ENCODE measurements at places on chromosomes 7 and 10.

GRCh38 chr7:881441-882234 lies 5.3 kb downstream of the GET4 start:
- no peak for DNase-seq

DNA sequence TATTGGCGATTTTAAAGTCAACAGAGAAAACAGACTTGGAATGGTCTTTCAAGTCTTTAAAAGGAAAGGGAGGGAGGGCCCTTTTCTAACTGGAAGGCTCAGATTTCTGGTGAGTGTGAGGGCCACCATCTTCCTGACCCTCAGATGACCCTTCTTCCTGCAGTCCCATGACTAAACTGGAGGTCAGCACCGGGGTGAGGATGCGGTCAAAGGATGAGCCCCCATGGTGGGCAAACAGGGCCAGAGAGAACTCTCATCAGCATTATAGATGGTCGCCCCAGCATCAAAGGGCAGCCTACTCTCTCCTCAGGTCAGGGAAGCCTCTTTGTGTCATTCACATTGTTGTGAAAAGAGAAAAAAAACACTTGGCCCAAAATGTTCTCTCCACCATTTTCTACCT lies 219.2 kb downstream of the LRMDA start:
- no peak for DNase-seq

DNA sequence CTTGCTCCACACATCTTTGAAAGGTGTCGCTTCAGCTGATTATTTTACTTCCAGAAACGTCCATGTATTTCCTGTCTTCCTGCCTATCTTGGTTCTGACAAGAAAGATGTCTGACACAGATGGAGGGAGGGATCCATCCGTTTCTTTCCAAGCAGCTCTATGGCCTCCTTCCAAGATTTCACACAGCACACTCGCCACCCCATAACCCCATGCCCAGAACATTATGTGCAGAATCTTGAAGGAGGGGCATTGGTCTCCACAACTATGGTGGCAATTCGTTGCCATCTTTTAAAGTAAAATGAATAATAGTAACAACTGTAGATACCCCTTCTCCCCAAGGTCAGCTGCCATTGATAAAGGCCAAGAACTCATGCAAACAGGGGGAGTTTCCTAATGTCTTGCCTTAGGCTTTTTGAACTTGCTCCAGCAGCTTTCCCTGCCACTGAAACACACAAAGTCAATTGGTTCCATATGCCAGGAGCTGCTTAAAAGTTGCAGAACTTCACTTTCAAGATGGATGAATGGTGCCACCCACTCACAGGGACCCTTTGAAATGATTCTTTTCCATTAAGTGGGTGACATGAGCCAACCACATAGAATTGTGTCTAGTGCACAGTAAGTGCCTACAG lies 60.0 kb downstream of the VSTM4 start:
- DNase-seq = no peak

DNA sequence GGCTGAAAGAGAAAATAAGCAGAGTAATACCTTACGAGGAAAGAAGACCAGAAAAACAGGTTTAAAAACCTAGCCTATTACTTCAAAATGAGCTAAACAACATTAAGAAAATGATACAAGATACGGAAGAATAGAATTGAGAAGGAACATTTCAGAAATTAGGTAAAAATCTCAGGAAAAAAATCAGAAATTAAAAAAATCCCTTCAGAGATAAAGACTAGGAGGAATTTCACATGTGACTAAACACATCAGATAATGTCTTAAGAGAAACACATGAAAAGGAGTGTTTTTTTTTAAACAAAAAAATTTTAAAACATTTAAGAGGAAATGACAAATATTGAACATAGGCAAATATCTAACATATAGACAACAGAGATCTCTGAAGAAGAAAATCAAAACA lies 33.3 kb downstream of the TNPO3 start:
- no peak for DNase-seq

DNA sequence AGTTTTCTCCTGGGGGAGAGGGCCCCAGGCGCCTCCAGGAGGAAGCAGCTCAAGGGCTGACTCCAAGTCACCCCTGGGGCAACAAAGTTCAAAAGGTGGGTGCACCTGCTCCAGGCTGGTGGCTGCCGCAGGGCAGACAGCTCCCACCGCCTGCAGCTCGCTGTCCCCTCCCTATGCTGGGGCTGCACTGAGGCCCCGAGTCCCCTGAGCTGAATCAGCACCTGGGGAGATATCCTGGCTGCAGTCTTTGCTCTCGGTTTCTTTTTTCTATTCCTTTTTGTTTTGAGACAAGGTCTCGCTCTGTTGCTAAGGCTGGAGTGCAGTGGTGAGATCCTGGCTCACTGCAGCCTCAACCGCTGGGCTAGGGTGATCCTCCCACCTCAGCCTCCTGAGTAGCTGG lies 183.4 kb downstream of the DNAJB6 start:
- no peak for DNase-seq

DNA sequence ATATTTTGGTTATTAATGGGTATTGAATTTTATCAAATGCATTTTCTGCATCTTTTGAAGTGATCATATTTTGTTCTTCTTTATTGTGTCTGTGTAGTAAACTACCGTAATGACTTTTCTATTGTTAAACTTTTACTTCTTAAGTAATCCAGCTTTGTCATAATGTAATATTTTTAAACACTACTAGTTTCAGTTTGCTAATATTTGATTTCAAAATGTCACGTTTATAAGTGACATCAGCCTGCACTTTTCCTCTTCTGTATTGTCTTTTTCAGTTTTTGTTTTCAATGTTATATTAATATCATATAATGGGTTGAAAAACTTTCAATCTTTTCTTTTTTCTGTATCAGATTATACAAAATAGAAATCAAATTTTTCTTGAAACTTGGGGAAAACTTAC lies 71.6 kb upstream of the ANKRD1 start:
- no peak for DNase-seq

- no peak for DNase-seq
Observed at GRCh38 chr7:94584113-94584512, 71.8 kb downstream of the SGCE start.

DNA sequence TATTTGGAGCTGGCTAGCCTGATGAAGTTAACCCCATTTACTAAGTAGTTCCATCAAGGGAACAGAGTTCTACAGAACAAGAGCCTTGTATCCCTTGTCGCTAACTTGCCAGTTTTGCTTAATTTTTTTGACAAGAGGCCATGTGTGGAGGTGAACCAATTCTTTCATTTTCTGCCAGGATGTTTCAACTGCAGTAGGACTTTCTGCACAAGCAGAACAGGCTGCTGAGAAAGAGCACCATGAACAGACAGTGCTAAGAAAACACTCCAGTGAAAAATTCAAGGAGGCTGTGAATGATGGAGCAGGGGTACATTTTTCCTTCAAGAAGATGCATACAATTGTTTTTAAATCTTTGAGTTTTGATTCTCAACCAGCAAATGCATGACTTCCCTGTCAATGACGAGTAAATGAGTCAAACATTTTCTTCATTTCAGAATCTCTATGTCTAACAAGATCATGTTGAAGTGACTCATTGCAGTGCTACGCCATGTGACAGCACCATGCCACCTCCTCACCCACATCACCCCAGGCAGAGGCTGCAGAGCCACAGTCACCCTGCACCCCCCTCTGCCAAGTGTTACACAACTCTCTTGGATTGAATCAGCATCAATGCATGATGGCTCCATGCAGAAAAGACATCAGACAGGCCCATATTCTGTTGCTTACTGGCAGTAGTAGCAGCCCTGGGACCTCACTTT lies 193.1 kb downstream of the COBL start:
- DNase-seq = no peak

GRCh38 chr7:75017832-75018231 lies 53.3 kb downstream of the CASTOR2 start:
- DNase-seq = no peak

GRCh38 chr10:72094574-72094973 lies 6.2 kb upstream of the SPOCK2 start:
- no peak for DNase-seq

GRCh38 chr7:156919132-156919713 lies 26.2 kb upstream of the LMBR1 start:
- DNase-seq = no peak

DNA sequence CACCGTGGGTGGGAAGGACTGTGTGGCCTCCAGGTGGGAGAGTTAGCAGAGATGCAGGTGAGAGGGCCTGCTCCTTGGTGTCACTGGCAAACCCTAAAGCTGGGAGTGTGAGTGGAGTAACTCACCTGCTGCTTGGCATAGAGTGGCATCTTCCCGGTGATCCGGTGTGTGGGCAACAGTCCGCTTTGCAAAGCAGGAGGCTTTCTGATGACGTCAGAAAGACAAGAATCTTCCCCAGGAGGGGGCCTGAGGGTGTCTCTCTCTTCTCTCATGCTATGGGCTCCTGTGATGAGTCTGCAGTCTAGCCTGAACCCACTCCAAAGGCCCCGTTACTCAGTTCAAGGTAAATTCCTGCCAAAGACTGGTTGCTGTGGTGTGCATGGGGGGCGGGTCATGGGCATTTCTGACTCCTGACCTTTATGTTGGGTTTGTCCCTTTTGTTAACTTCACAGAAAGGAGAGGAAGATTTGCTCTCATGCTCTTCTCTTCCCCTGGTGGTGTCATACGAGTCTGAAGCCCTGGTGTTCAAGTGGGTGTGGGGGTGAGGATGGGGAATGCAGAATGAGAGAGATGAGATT lies 187.9 kb downstream of the GATA3 start:
- no peak for DNase-seq

DNA sequence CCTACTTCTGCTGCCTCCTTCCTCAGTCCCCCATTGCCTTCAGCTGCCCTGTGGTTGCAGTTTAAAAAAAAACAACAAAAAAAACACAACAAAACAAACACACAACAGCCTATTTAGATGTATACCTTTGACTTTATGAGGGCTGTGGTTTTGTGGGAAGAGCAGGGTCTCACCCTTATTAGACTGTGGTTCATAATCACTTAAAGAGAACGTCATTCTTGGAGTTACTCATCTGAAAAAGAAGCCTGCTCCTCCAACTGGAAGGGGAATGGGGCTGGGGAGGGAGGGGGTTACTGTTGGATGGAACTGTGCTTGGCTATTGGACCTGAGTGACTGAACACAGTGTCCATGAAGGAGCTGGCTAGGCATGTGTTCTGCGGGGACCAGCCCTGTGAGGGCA lies 48.1 kb downstream of the SDK1 start:
- no peak for DNase-seq

GRCh38 chr10:10208196-10208595 lies 809.5 kb upstream of the CELF2 start:
- no peak for DNase-seq

GRCh38 chr7:1856161-1856887 lies 186.2 kb downstream of the ELFN1 start:
- DNase-seq = peak; percentile 30

DNA sequence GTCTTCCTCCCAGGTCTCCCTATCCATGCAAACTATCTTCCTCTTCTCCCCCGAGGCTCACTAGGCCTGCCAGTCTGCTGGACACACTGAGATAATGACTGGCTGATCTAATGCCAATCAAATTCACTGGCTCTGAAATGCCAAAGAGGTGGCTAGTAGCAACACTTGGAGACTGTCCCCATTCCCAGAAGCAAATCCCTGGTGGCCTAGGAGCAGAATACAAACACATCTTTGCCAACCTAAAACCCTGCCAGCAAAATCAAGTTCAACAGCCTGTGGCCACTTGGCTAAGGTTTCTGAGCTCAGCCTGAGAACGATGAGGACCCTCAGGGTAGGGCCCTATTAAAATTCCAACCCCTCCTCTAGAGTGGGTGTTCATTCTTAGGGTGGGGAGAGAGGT lies 46.6 kb downstream of the SH3PXD2A start:
- DNase-seq = no peak

- DNase-seq = peak; percentile 30
Observed at GRCh38 chr7:117385363-117386109, 41.8 kb downstream of the ASZ1 start.

DNA sequence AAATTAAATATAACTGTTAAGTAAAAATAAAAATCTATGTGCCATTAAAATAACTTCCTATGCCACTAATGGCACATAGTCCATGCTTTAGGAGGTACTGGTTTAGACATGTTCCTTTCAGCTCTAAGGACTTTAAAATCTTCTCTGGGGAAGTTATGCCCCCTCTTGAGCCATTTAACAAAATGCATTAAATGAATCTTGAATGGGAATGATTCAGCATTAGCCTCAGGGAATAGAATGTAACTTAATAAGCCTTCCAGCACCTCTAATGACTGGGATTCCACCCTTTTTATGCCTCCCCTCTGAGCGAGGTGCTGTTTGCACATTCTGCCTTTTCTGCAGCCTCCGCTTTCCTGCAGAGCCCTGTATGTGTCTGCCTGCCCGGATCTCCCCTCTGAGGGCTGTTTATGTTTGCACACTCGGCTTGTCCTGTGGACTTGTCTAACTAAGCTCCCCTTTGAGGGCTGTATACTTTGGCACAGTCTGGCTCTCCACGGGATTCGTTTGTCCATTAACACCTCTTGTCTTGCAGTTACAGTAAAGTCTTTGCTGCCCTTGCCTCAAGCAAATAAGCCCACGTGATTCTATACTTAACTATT lies 108.4 kb upstream of the HPS1 start:
- DNase-seq = peak; percentile 36

- DNase-seq = no peak
Observed at GRCh38 chr10:89644691-89644966, 413 bp downstream of the PANK1 start.

DNA sequence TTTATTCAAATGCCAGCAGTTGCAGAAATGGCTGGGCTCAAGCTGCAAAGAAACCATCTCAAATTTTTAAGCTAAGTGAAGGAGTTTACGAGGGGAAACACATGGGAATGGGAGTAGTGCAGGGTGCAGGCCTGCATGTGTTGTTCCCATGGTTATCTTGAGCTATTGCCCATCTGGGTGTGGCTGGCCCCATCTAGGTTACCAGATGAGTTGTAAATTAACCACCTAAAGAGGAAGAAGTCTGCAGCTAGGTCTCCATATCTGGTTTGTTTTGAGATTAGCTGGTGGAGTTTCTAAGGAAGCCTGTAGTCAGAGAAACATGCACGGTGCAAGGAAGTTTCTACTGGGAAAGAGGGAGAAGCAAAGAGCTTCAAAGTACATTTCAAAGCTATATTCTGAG lies 23.3 kb upstream of the STEAP2 start:
- DNase-seq = no peak

GRCh38 chr7:29457565-29458011 lies 106.0 kb upstream of the PRR15 start:
- DNase-seq = peak; percentile 74

DNA sequence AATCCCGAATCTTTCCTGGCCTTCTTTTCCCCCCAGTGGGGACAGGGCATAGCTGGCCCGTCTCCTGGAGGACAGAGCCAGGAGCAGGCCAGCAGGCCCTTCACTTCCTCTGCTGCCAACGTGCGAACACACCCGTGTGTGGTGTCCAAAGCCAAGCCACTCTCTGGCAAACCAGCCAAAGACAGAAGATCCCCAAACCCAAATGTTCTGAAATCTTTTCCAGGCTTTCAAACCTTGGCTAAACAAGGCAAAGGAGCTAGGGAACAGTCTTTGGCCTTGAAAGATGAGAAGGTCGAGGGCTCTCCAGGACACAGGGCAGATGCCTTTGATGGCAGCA lies 63.0 kb downstream of the PROSER2 start:
- DNase-seq = no peak

GRCh38 chr7:95840953-95841950 lies 68.9 kb downstream of the DYNC1I1 start:
- no peak for DNase-seq

- DNase-seq = no peak
Observed at GRCh38 chr10:78623578-78624215, 445.1 kb upstream of the ZMIZ1 start.

All from kidney (tissue), 22 donors.